Activated CD4-positive, alpha-beta T cell treated with anti-CD3 and anti-CD28 coated beads for 36 hours (primary cell): ENCODE measurements at places on chromosomes 16 and 17. TPM values are rescaled to one million over a fixed set of nuclear protein-coding genes. Genes with fewer than 3 reads are reported as not detected.

MSLN gene
- total RNA-seq = not detected

ABCC11 gene
- total RNA-seq = 0.07 TPM

DOC2A gene
- 0.69 TPM for total RNA-seq

MARVELD3 gene
- total RNA-seq = not detected

KRTAP4-6 gene
- not detected for total RNA-seq

SHCBP1 gene
- 29.1 TPM for total RNA-seq

OSGIN1 gene
- total RNA-seq = 0.75 TPM

CHST4 gene
- not detected for total RNA-seq

ZP2 gene
- total RNA-seq = not detected

SPG7 gene
- 68.6 TPM for total RNA-seq

CLEC18B gene
- 0.23 TPM for total RNA-seq

TPSG1 gene
- not detected for total RNA-seq

TLCD3A gene
- total RNA-seq = 13.8 TPM
